Stimulated activated CD4-positive, alpha-beta T cell treated with anti-CD3 and anti-CD28 coated beads, Interleukin-4, amount 100 ng/mL, for 4 hours (primary cell): ENCODE measurements at places on chromosomes 4 and X.

DNA sequence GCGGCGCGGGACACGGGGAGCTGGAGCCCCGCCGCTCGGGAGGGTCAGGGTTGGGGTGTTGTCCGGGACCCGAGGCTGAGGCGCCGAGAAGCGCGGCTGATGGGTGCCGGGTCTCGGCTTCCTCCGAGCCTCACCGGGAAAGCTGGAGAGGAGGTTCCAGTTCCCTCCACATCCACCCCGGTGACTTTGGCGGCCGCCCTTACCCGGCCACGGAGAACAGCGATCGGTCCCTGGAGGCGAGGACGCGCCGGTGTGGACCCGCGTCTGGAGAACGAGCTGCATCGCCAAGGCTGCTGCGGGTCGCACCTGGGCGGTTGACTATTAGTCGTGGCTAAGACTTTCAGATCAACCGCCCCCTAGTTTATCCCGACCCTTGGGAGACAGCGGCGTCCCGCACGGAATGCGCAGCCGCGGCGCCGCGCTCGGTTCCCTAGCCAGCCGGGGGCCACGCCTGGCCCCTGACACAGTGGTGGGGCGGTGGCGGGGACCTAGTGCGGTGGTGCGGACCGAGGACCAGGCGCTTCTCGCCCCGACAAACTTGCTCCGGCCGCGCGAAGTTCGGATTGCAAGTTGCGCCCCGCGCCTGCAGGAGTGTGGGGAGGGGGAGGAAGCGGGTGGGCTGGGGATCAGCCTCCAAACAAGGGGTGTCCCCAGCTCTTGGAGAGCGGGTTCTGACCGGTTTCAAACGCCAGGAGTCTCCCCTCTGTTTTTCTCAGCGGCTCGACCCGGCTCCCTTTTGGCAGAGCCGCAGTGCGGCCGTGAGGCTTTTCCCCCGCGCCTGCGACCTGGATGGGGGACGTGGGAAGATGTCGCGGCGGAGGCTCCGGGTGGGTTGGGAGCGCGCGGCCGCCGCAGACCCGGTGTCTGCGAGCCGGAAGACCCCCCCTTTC, 568 bp downstream of the FHDC1 start:
- peak; percentile 5 for DNase-seq

DNA sequence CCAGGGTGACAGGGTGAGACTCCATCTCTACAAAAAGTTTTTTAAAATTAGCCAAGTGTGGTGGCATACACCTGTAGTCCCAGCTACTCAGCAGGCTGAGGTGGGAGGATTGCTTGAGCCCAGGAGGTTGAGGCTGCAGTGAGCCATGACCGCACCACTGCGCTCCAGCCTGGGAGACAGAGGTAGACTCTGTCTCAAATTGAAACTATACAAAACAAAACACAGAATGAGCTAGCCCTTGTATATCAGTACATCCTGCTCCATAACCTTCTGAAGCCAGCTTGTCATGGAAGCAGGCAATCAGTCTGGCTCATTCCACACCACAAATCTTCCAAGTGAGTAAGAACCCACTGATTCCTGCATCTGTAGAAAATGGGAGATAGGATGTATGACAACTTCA, 49.0 kb downstream of the CD99L2 start:
- DNase-seq = no peak

DNA sequence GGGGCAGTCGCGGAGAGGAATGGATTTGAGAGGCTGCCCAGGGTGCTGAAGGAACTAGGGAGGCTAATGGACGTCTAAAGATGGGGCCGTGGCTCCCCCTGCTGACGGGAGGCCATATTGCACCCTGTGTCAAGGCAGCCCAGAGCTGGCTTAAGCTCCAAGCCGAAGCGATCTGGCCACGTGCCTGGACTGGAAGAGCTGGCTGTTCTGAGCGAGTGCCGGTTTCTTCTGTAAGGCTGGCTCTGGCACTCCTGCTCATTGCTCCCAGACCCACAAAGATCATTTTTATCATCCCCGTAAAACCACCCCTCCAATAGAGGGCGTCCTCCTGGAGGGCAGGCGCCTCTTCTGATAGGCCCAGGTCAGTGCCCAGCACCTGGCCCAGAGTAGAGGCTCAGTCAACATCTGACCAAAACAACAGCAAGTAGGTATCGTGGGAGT, 5.6 kb downstream of the PNCK start:
- peak; percentile 63 for DNase-seq

GRCh38 chrX:19839770-19840254, 47.6 kb downstream of the SH3KBP1 start:
- DNase-seq = no peak

DNA sequence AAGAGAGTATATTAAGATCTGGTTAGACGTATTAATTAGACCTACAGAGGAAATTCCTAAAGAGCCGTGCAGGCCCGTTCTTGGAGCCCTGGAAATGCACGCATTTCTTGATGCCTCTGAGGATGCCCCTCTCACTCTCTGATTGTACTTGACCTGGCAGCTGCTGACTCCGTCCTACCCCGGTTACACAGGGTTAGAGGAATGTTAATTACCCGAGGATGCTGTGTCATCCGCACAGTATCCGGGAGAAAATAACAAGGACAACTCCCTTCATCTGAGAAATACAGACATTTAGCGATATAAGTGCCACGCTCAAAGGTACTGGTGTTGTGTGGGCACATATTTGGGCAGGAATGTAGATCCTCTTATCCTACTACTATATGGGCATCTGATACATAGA, 404.6 kb upstream of the FAT1 start:
- no peak for DNase-seq

- DNase-seq = no peak
These were observed 224.2 kb downstream of the STIM2 start for GRCh38 chr4:27084685-27085361.

DNA sequence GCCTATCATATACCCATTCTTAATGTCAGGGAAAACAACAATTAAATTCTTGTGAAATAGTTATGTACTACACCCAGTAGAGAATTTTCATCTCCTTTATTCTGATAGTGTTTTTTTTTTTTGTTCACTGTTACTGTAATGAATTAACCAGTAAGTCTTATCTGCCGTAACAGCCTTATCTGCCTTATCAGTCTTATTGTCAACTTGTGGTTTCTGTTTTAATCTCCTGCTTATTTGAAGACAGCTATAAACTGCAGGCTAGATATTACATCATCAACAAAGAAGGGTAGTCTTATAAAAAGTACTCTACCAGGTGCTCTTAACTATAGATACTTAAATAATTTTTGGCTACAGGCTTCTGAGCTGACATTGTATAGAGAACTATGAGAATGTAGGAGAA, 79.5 kb downstream of the MAGEB5 start:
- DNase-seq = no peak

DNA sequence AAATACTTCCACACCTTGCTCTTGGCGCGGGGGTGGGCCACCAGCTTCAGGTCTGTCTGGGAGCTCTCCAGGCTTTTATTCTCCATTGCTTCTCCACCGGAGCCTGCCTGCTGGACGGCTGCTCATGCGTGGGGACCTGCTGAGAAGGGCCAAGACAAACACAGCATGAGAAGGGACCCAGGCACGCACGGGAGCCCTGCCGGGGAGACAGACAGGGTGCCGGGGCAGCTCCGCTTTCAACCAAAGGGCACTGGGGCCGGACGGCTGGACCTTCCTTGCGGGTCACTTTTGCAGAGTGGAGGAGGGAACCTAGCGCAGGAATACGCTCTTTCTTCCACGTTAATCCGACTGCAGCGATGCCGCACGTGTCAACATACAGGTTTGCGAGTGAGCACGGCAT, 10.1 kb downstream of the DHRSX start:
- DNase-seq = no peak

GRCh38 chrX:81890521-81890920, 688.6 kb downstream of the SH3BGRL start:
- DNase-seq = no peak

GRCh38 chr4:36665985-36666527, 384.6 kb downstream of the DTHD1 start:
- DNase-seq = no peak

GRCh38 chrX:4091046-4091760, 377.8 kb upstream of the PRKX start:
- no peak for DNase-seq

- no peak for DNase-seq
These were observed 359.4 kb upstream of the ZCCHC13 start for GRCh38 chrX:73944563-73944908.

GRCh38 chr4:149795256-149795655, 20.4 kb downstream of the IQCM start:
- no peak for DNase-seq

DNA sequence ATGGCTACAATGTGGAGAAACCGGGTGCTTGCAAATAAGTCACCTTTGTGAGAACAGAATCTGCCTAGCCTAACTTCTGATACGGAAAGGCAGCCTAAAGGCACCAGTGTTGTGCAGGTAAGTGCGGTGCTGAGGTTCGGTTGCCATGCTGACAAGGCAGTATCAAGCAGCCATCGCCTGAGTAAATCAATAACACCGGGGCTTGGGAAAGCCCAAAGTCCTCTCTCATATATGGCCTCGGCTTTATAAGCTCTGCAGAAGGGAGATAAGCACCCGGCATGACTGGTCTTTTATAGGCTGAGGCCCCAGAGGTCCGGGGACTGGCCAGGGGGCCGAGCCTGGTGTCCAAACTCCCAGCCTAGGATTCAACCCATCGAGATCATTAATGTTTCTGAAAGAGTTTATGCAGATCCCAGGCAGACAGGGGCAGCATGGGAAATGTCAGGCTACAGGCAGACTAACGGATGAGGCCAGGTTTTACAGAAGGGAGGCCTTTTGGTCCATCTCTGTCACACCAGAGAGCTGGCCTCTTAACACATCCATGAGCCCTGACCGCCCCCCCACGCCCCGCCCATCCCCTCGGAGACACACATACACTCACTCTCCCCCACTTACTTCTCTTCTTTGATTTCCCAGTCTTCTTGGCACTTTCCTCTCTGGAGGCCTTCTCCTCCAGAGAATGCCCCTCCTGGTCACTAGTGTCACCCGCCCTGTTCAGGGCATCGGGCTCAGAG, 38.5 kb downstream of the ELF4 start:
- DNase-seq = no peak

DNA sequence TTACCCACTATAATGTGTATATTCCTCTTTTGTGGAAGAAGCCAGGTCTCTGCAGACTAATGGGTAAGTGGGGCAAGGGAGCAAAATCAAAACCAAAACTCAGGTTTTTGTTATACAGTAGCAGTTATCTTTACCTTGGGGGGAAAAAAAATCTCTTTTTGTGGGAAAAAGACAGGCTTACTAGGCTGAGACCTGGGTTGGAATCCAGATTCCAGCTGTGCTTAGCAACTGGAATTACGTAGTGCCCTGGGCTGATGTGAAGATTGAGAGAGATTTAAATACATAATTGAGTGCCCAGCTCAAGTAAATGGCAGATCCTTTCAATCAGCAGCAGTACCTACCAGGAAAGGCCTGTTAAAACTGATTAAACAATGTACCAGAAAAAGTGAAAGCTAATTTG, 15.4 kb upstream of the SCD5 start:
- no peak for DNase-seq

GRCh38 chr4:90240333-90240732, 113.1 kb downstream of the CCSER1 start:
- no peak for DNase-seq

- no peak for DNase-seq
These were observed 18.1 kb upstream of the CXCL2 start for GRCh38 chr4:74117024-74117534.

DNA sequence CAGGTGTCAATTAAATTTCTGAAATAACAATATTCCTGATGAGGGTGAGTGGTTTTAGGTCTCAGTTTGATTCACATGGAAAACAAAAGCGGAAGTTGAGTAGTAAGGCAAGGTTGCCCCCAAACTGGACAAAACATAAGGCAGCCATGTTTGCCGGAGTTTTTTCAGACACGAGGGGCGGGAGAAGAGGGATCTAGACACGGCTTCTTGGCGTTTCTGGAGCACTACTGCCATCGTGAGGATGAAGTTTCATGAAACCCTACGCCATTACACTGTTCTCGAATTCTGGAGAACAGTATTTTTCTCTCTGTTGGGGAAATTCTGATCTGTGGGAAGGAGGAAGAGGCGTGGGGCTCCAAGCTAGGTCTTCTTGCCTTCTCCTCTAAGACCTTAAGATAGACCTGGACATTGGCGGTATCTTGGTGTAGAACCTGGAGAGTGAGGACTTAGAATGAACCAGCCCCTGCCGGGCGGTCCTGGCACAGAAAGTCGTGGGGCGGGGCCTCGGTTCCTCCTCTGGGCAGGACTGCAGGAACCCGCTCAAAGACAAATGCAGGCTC, 160.3 kb downstream of the OR13H1 start:
- no peak for DNase-seq

DNA sequence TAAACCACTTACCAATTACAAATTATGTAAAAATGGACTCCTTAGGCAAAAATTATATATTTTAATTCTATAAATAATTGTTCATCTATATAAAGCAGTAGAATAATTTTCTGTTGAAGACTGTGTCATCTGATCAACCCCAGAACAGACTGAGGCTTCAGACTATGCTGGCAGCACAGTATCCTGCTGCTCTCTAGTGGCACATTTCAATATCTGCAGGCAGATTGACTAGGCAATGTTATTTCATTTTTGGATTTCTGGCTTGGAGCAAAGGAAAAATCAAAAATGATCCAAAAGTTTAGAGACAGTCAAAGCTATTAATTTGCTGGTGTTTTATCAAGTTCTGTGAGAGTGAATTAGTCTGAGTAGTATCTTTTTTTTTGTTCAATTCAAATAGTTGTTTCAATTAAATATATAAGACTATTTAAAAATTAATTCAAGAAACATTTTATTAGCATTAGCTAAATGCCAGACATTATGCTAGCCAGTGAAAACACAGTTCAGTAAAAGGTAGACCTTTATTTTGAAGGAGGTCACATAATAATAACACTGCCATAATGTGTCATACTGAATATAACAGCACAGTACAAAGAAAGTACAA, 21.3 kb upstream of the SULT1E1 start:
- DNase-seq = peak; percentile 1

- no peak for DNase-seq
These were observed 18.2 kb upstream of the SLC25A14 start for GRCh38 chrX:130321550-130321949.

DNA sequence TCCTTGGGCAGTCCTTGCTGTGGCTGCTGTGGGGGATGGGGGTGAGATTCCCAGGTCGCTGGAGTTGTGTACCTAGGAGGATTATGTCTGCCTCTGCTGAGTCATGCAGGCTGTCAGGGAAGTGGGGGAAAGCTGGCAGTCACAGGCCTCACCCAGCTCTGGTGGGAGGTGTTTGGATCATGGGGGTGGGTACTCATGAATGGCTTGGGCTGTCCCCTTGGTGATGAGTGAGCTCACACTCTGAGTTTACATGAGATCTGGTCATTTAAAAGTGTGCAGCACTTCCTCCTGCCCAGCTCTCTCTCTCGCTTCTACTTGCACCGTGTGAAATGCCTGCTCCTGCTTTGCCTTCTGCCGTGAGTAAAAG, 24.6 kb upstream of the PDLIM3 start:
- DNase-seq = no peak

DNA sequence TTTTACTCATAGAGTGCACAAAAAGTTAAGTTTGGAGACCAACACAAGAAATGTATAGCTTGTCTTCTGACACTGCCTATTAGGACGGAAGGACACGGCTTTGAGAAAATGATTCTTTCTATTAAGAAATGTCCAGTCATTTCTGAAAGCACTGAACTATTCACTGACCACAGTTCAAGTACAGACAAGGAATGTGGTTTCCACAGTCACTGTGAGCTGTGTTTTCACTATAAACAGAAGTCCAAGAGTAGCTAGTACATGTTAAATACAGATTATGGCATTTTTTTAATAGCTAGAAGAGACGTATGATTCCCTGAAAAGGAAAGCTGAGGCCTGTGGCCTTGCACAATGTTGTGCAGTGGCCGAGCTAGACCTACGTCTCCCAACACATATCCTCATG, 115.1 kb upstream of the GPM6A start:
- DNase-seq = no peak

- no peak for DNase-seq
These were observed 88.6 kb downstream of the APBB2 start for GRCh38 chr4:41125558-41126311.

- DNase-seq = no peak
These were observed 722 bp upstream of the TMEM33 start for GRCh38 chr4:41934514-41934900.
